ENCODE measurements at places on chromosomes 4 and X.

GRCh38 chr4:34269613-34270012 lies 1974.7 kb downstream of the ARAP2 start:
- no peak for DNase-seq

DNA sequence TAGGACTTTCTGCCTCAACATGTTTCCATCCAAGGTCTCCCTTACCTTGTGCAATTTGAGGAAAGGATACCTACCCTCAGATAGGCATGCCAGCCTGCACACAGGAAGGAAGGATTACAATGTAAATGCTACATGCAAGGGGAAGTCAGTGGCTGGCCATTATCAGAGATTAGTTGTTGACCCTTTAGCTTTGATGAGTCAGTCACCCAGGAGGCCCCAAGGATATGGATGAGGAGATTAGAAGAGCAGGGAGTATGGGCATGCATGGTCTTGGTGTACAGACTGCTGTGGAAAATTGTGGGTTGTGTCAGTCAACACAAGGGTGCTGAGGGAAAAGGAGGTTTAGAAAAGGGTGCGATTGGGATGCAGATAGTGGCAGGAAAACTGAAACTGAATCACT lies 92.0 kb downstream of the GUCY2F start:
- DNase-seq = no peak

GRCh38 chr4:11614426-11614825 lies 185.7 kb upstream of the HS3ST1 start:
- no peak for DNase-seq

- no peak for DNase-seq
Observed at GRCh38 chrX:135572436-135572835, 52.0 kb downstream of the INTS6L start.

- no peak for DNase-seq
Observed at GRCh38 chr4:57689693-57690205, 579.6 kb upstream of the IGFBP7 start.

DNA sequence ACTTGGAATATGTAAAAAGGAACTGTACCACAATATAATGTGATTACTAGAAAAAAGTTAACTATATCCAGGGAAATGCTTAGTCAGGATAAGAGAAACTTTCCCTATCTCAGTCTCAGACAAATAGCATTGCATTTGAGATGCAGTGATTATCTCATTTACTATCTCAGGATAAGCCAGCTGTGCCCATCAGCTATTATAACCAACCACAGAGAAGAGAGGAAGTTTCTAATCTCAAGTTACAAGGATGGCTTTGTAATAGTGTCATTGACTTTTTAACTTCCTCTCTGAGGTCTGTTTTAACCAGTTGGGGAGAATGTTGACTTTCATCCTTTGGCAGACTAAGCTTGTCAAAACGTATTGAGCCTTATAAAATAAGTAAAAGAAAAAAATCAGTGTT lies 56.5 kb downstream of the SNX25 start:
- DNase-seq = peak; percentile 23

- no peak for DNase-seq
Observed at GRCh38 chr4:77854431-77855111, 8.1 kb upstream of the MRPL1 start.

- DNase-seq = peak; percentile 61
Observed at GRCh38 chrX:13078739-13079444, 34.5 kb upstream of the FAM9C start.

DNA sequence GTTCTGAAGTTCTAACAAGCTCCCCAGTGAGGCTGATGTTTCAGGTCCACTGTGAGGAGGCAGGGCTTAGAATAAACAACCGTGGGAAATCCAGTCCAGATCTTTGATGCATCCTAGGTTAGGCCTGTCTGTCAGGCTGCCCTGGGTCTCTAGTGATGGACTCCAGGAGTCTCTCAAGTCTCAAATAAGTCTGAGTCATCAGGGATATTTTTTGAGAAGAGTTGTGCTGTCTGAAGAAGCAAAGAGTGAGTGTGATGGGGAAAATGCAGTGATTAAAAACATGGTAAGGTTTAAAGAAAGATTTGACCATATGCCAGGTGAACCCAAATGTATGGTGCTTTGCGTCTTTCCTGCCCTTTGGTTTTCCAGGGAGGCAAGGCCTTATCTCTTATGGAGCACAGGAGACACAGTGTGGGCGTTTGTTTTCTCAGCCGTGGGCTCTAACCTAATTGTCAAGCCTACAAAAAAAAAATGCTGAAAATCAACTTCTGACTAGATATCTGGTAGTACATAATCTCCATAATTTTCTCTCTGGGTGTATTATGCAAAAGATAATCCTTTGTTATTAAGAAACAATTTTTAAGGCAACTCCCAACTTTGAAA lies 100.7 kb downstream of the PTTG2 start:
- DNase-seq = no peak

DNA sequence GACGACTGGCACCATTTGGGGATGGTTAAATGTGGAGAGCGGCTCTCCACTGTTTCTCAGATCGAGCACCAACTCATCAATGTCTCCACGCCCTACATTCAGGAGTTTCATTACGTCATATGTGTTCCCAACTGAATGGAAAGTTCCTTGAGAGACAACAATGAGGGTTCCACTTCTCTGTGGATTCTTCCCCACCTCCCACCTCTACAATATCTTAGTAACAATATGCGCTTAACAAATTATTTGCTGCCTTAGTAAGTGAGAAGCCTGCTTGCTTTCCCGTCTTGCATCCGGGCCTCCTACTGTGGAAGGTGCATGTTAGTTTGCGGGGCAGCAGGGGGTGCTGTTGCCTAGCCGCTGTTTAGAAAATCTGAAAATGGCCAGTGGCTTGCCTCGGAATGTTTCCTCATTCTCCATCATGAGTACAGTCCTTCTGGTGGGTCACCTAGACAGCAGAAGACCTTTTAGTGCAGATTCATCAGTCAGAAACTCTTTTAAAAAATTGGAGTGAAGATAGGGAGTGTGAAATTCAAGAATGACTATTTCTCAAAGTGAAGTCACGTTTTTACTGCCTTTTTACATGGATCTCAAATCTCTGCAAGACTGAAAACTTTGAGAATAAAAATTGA lies 55.7 kb downstream of the PHOX2B start:
- no peak for DNase-seq

DNA sequence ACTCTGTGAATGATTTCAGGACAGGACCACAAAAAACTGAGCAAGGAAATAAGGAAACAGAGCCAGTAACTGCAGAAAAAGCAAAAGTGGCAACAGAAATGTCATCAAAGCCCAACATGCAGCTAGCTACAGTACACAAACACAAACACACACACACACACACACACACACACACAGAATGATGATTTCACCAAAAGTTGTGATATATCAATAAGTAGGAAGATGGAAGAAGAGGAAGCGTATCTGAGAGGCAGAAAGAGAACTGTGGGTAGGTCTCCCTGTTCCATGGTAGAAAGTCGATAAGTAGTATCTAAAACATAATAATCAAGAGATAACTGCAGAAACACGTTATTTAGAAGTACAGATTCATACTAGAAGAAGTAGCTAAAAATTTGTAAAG lies 148.3 kb downstream of the MGST2 start:
- no peak for DNase-seq

- DNase-seq = peak; percentile 9
Observed at GRCh38 chrX:130413415-130413814, 11.6 kb downstream of the RBMX2 start.

- DNase-seq = no peak
Observed at GRCh38 chr4:55214172-55214571, 88.8 kb upstream of the KDR start.

GRCh38 chr4:141121101-141121500 lies 12.2 kb downstream of the RNF150 start:
- DNase-seq = no peak

- DNase-seq = peak; percentile 27
Observed at GRCh38 chr4:107391630-107392028, 328.4 kb downstream of the PAPSS1 start.

- DNase-seq = no peak
Observed at GRCh38 chr4:125390727-125391126, 76.0 kb downstream of the FAT4 start.

GRCh38 chr4:133596459-133596858 lies 447.4 kb downstream of the PCDH10 start:
- DNase-seq = no peak

DNA sequence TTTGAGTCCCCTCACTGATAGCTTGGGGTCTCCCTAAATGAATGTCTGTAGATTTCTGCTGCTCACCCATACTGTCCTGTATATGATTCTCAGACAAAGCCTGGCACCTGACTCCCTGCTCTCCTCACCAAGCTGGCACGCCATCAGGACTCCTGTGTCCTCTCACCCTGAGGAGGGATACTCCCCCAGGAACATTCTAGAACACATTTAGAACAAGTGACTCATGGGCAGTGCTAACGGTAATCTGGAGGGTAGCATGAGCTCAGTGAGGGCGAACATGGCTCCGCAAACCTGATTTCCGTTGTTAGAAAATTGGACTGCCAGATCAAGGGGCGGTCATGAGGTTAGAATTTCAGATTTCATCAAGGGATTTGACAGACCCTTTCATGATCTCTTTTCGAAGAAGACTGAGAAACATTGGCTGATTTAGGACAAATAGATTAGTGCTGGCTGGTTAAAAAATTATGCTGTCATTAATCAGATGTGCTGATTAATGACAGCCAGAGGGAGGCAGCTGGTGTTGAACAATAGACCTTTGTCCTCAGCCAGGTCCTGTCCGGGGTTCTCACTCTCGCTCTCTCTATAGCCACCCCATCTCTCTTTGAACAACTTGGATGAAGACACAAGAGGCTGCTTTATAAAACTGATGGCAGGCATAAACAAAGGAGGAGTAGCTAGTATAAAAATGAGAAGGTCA lies 244.3 kb downstream of the PTTG2 start:
- no peak for DNase-seq

DNA sequence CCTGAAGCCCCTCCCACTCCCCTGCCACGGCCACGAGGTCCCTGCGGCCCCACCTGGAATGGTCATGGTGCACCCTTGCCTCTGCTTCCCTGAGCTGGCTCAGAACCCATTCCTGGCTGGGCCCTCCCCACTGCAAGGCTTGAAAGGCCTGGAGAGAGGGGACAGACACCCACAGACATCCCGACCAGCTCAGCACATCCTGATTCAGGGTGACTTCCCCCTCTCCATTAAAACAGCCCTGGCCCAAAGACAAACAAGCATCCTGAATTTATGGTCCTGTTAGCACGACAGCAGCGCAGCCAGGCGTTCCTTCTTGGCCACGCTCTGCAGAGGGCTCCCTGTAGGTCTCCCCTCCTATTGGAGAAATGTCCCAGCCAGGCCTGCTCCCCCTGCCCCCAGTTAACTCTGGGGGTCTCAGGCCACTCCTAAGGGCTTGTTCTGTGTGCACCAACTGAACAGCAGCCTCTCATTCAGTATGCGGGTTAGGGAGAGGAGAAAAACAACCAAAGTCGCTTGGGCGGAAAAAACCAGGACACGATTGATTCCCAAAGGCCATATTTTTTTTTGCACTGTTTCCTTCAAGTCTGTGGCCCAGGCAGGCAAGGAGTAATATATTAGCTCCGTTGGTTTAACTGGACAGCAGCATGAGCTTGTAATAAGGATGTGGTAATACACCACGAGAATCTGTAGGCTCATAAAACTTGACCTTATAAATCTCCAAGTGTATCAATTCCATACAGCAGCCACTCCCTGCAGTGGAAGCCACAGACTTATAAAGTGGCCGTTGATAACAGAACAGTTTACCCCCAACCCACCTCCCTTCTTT lies 106.7 kb upstream of the MSX1 start:
- peak; percentile 15 for DNase-seq

DNA sequence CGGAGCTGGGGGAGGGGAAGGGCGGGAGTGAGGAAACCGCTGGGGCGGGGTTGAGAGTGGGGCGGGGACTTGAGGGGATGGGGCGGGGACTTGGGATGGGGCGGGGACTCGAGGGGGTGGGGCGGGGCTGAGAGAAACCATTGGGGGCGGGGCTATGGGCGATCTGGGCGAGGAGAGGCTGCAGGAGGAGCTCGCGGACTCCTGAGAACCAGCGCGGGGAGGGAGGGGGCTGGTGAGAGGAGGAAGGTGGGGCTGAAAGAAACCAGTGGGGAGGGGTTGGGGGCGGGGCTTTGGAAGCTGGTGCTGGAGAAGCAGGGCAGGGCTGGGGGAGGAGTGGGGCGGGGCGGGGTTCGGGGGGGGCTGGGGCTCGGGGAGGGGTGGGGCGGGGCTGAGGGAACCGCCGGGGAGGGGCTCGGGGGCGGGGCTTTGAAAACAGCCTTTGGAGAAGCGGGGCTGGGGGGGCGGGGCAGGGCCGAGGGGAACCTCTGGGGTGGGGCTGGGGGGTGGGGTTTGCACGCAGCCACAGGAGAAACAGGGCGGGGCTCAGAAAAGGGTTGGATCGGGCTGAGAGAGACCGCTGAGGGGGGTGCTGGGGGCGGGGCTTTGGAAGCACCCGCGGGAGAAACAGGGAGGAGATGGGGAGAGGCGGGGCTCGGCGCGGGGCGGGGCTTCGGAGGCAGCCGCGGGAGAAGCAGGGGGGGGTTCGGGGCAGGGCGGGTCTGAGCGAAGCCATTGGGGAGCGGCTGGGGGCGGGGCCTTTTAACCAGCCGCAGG lies 777 bp upstream of the EOLA2 start:
- peak; percentile 42 for DNase-seq

GRCh38 chr4:30605616-30606190 lies 114.5 kb upstream of the PCDH7 start:
- DNase-seq = no peak

- peak; percentile 53 for DNase-seq
Observed at GRCh38 chrX:10486373-10486772, 134.0 kb downstream of the MID1 start.

DNA sequence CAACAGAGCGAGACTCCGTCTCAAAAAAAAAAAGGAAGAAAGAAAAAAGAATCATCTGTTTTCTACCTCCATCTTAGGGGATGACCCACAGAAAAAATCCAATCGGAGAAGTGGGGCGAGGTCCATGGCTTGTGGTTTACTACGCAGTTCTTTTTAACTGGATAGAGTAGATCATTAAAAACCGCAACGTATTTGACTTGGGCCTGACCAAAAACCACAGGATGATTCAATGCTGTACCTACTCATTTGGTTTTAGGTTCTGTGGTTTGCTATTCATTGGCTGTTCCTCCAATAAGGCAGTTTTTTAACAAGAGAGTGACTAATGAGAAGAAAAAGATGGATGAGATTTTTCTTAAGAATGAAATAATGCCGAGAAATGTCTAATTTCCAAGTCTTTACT lies 83.7 kb downstream of the FREM3 start:
- DNase-seq = no peak

DNA sequence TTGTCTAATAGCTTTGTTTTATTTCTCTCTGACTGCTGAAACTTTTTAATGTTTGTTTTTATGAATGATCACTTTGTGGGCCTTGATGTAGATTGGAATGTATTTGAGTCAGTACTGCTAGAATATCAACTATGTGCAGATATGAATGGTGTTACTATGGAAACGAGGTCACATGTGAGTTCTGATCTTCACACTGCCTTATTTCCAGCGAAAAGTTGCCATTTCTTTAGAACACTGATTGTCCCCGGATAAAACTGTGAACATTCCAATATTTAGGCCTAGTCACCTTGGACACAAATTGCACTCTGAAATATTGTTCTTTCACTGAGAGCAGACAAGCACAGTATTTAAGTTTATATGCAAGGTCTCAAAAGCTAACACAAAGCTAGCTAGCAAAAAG lies 27.2 kb upstream of the MAGED1 start:
- DNase-seq = no peak

- no peak for DNase-seq
Observed at GRCh38 chr4:83262682-83263081, 21.9 kb downstream of the COQ2 start.
